ENCODE measurements at places on chromosomes 3 and 15.

GRCh38 chr3:11150256-11150655 lies 4.0 kb upstream of the HRH1 start:
- no peak for DNase-seq

DNA sequence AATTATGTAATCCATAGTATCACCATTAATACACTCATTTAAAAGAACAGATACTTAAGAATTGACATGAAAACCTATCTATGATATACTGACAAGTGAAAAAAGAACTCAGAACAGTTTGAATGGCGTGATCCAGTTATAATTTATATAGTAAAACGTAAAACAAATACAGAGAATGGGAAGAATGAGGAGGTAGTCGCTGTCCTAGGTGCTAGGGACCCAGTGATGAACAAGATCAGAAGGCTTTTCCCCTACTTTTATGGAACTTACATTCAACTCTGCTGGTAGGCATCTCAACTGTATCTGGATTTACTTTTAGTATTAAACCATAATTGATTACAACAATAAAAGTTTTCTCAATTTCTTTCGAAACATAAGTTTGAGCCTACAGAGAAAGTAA lies 31.8 kb downstream of the GSK3B start:
- no peak for DNase-seq

GRCh38 chr3:52789746-52790040 lies 4.9 kb upstream of the ITIH3 start:
- DNase-seq: no peak

DNA sequence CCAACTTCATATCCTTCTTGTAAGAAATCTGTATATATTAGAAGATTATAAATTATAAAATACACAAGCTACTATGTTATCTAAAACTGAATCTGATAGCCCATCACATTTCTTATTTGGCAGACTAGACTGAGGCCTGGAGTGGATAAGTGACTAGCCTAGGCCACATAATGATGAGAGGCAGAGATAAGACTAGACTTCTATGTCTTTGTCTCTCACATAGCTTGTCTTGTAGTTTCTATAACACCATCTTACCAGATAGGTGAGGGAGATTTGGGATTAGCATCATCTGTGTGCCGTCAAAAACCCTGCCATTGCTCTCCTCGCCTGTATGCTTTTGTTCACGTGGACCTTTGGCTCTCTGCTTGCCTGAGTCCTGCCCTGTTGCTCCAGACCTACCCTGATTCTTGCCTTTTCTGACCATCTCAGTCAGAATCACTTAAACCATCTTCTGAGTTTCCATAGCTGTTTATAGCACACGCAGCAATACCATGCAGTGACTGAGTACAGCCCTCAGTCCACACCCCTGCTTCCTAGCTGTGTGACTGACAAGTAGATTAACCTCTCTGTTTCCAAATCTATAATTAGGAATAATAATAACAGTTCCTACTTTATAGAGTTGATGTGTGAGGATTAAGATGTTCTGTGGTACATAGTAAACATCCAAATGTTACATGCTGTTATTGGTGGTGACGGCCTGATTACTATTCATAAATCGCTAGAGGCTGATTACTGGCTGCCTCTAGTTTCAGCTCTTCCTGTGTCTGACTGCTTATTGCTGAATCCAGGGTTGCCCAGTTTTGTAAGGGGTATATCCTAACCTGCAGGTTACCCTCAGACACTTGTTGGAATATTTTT lies 49.7 kb downstream of the PDE8A start:
- DNase-seq: no peak

- no peak for DNase-seq
Observed at GRCh38 chr3:46659285-46659684, 34.2 kb downstream of the ALS2CL start.

DNA sequence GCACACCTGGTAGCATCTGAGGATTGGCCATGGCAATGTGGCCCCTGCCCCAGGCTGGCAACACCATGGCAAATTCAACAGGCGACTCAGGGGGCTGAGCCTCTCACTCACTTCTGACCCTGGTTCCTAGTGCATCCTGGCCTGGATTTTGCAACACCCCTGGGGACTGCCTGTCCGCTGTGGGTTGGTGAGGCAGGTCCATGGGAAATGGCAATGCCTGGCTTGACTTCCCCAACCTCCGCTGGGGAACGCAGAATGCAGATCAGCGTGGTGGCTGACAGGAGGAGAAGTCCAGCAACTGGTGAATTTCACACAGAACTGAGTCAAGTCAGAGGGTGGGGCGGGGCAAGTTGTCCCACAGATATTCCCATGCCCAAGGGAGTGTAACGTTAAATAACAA lies 3.9 kb upstream of the PSTPIP1 start:
- DNase-seq: no peak

GRCh38 chr15:37096558-37097143 lies 3.7 kb downstream of the MEIS2 start:
- DNase-seq: no peak

GRCh38 chr3:151297429-151297828 lies 19.1 kb upstream of the P2RY14 start:
- no peak for DNase-seq

- DNase-seq: no peak
Observed at GRCh38 chr3:189508784-189509501, 122.2 kb upstream of the TP63 start.

DNA sequence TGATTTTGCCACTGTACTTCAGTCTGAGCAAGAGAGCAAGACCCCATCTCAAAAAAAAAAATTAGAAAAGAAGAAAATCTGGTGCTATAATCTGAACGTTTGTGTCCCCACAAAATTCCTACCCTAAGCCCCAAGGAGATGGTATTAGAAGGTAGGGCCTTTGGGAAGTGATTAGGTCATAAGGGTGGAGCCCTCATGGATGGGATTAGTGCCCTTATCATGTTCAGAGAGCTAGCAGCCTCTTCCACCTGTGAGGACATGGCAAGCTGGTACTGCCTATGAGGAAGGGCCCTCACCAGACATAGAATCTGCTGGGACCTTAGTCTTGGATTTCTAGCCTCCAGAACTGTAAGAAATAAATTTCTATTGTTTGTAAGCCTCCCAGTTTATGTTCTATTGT lies 50.4 kb upstream of the FLNB start:
- DNase-seq: no peak

GRCh38 chr15:86892774-86893449 lies 813.2 kb downstream of the AGBL1 start:
- no peak for DNase-seq

GRCh38 chr3:156379327-156379726 lies 175.6 kb downstream of the SSR3 start:
- DNase-seq: no peak

- no peak for DNase-seq
Observed at GRCh38 chr15:68541743-68542142, 37.0 kb upstream of the CORO2B start.

DNA sequence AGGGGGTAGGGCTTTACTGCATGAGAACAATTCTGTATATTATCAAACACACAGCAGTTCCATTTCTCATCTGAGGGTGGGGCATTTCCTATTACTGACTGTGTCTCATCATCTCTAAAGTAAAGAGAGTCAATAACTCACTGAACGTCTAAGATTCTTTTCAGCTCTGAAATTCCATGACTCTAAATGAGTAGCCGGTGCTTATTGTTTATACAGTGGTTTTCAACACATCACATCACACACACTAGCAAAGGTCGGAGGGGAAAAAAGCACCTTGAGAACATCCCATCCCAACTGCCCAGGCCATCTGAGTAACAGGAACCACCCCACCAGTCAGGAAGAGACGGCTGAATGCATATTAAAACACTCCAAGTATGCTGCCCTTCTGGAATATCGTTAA lies 196.0 kb downstream of the SUCLG2 start:
- no peak for DNase-seq

GRCh38 chr3:73561494-73561893 lies 63.2 kb downstream of the PDZRN3 start:
- no peak for DNase-seq

DNA sequence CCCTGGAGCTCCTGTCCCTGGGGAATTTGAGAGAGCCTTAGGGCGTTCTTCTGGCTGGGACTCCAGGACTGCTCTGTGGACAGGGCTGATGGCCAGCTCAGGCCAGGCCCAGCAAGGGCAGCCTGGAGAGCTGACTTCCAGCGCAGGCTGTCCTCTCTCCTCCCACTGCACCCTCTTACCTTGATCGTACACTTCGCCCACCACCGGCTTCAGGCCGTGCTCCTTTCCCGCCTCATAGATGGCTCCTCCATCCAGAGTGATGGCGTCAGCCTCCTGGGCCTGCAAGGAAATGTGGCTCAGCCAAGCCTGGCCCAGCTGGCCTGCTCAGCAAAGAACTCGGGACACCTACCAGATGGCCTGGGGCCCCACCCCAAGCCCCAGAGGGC lies 3.1 kb downstream of the MELTF start:
- DNase-seq: no peak

- no peak for DNase-seq
Observed at GRCh38 chr3:16538507-16538906, 25.0 kb upstream of the RFTN1 start.

DNA sequence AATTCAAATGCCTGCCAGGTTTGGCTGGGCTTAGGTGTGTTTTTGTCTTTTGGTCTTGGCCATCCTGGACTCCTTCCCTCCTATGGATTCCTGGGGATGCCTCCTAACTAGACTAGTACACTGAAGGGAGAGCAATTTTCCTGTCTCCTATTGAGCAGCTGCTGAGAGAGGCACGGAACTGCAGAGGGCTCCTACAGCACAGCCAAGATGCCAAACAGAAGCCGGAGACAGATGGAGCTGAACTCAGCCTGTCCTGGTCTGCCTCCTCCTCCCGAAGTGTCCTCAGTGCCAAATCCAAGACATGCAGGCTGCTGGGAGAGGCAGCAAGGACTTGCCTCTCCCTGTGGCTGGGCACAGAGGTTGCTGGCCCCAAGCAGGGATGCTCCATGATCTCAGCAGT lies 256.6 kb upstream of the PROK2 start:
- no peak for DNase-seq

GRCh38 chr3:120160050-120160449 lies 65.8 kb upstream of the GSK3B start:
- no peak for DNase-seq

- no peak for DNase-seq
Observed at GRCh38 chr3:62625268-62625667, 249.9 kb downstream of the CADPS start.

DNA sequence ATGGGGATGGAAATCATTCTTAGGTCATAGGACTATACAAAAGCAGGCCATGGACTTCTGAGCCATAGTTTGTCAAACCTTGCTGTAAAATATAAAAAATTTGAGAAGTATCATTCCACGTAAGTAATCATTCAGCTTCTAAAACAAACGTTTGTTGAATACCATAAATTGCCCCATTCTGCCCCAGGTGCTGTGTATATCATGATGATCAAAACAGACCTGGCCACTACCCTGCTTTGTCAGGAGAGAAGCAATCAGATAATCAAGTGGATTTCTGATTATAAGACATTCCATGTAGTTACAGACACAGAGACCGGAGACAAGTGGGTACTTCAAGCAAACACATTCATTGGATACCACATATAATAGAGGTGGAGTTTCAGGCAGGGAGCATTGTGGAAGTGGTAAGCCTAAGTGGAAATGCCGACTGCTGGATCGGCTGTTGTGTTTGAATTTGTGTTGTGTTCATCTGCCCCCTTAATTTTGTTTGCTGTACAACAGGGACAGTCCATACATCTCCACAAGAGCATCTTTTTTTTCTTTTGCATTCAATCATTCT lies 61.7 kb downstream of the TGFBR2 start:
- no peak for DNase-seq

DNA sequence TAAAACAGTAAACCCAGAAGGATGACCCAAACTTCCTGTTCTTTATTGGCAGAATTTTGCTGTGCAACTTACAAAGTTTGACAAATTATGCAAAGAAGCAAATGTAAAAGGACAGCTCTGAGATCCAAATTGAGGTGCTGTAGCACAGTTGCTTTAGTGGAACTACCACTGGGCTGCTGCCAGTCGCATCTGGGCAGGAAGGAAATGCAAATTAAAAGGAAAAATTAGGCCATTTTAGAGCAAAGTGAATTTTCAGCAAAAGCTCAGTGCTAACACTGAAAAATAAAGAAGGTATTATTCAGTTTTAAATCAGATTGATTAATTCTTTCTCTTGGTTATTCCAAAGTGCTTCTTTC lies 104.5 kb downstream of the ZMAT3 start:
- DNase-seq: no peak

DNA sequence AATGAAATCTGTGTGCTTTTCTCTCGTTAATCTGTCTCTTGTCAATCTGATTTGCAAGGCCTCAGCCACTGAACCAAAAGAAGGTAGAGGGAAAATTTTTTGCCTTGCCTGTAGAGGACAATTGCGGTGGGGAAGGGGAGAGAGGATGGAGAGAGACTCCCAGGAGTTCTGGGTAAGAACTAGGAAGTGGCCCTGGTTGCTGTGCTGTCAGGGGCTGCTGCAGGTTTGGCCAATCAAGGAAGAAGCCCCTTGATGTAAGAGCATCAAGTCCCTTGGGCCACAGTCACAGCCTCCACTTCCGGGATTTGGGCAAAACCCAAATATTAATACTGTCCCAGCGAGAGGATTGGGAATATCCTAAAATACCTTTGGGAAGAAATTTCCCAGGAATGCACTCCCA lies 43.3 kb downstream of the TRANK1 start:
- DNase-seq: no peak

- DNase-seq: no peak
Observed at GRCh38 chr3:197428117-197428801, 127.5 kb downstream of the BDH1 start.

DNA sequence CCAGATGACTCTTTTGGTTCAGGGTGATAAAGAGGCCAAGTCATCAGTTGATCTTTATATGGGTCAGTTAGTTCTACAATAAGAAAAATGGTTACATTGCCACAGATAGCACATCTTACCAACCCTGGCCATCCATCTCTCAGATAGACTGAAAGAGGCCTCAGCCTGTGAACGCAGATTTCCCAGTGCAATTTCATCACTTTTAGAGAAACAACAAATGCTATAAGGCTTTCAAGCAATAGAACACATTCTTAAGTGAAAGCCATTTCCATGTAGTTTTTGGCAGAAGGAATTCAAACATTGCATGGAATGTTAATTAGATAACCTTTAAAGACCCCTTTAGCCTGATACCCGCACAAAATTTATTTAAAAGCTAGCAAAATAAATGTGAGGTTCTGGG lies 200.6 kb upstream of the ZBTB20 start:
- DNase-seq: no peak

DNA sequence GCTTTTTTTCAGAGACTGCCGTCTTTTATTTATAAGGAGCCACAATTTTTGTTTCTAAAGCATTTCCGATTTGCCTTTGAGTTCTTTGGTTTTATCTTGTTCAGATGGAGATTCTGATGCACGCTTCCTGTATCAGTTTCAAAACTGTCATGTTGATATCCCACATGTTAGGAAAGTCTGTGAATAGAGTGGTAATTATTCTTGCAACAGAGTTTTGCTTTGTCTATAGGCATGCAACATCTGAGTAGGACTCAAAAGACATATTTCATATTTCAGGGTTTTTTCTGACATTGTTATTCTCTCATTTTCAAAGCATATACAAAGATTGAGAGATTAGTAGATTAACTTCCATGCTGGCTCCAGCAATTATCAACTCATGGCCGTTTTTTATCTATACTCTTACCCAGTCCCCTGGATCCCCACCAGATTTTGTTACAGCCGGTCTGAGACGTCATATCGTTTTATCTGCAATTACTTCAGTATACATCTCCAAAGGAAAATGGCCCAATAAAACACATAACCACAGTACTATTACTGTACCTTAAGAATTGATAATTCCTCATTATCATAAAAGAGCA lies 22.4 kb downstream of the PAQR5 start:
- DNase-seq: no peak

- DNase-seq: no peak
Observed at GRCh38 chr3:8604006-8604405, 40.6 kb downstream of the SSUH2 start.

- no peak for DNase-seq
Observed at GRCh38 chr3:153967260-153967659, 153.9 kb upstream of the ARHGEF26 start.

Measured in stimulated activated CD4-positive, alpha-beta T cell treated with anti-CD3 and anti-CD28 coated beads, Interleukin-1b, Interleukin-23, amount 100 ng/mL, for 1 hour (primary cell).